CD4-positive, CD25-positive, alpha-beta regulatory T cell (primary cell): ENCODE measurements at places on chromosomes 16 and 17. TPM values are rescaled to one million over a fixed set of nuclear protein-coding genes. Genes with fewer than 3 reads are reported as not detected.

- peak overlapping the region; percentile 84 for H3K27ac ChIP-seq
- DNase-seq, result no peak
- H3K36me3 ChIP-seq, result peaks cover 3% of the 10 kb centered on the region
Observed at GRCh38 chr17:14304773-14305517, 4.1 kb downstream of the HS3ST3B1 start.

- H3K4me3 ChIP-seq, result peak overlapping the region; percentile 92
- no peaks in the 10 kb centered on the region for H3K27me3 ChIP-seq
- peaks cover 5% of the 10 kb centered on the region for H3K36me3 ChIP-seq
Observed at GRCh38 chr17:40819528-40820125, 2.8 kb downstream of the KRT10 start.

DNA sequence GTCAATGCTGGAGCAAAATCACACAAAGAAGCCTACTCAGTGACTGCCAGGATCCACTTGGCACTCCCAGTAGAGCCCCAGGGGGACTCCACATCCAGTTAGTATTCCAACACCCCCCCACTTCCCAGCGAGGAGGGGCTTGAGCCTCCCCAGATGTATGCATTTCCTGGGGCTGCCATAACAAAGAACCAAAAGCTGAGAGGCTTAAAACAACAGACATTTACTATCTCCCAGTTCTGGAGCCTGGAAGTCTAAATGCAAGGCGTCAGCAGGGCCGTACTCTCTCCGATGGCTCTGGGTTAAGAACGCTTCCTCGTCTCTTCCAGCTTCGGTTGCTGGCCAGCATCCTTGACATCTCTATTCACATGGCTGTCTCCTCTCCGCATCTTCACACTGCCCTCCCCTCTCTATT lies 23.0 kb upstream of the GNA13 start:
- DNase-seq, result no peak
- H3K27ac ChIP-seq, result no peak overlapping the region
- no peak overlapping the region for H3K4me3 ChIP-seq

The ANKRD40CL gene
- total RNA-seq, result not detected
